ENCODE measurements at places on chromosomes 2 and 18.

DNA sequence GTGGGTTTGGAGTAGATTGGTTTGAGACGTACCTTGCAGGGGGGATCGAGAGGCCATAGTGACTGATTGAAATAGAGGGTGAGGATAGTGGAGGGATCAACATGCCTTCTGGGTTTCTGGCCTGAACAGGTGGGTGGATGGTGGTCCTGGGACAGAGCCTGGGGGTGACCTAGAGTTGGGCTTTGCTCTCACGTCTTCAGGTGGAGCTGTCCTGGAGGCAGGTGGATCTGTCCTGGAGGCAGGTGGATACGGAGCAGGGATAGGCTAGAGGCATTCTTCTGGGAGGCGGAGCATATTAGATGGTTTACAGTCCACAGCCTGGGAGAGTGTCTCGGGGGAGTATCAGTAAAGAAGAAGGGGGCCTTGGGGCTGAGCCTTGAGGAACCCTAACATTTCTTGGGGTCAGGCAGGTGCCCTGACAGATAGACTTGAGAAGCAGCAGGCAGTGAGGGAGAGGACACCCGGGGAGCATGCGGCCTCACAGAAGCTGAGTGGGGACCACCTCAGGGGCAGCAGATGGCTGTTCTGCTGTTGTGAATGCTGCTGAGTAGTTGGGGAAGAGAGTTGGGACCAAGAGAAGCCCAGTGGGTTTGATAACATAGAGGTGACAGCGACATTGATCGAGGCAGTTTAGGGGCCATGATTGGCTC lies 1.6 kb downstream of the CAPN10 start:
- DNase-seq, result no peak

GRCh38 chr2:55150834-55151233 lies 81.3 kb downstream of the CLHC1 start:
- no peak for DNase-seq

DNA sequence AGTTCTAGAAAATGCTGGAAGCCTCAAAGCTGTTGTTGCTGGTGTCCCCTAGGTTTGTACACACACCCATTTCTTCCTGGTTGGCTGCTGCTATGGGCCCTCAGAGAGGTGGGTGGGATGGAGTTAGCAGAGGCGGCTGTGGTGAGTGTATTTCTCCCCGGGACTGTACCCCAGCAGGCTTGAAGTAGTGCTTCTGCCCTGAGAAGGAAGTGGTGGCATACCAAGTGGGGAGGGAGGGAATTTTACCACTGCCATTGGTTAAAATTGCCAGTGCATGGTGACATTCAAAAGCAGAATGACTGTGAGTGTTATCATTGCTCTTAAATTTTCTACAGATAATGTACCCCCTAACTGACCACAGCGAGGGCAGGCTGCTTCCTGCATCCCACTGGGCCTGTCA lies 125.6 kb upstream of the CAPN13 start:
- DNase-seq, result no peak

- no peak for DNase-seq
Observed at GRCh38 chr2:54212456-54212855, 43.6 kb downstream of the TSPYL6 start.

GRCh38 chr2:113760400-113760799 lies 4.0 kb upstream of the SLC35F5 start:
- no peak for DNase-seq

- DNase-seq, result no peak
Observed at GRCh38 chr2:216658757-216659156, 25.5 kb downstream of the IGFBP2 start.

DNA sequence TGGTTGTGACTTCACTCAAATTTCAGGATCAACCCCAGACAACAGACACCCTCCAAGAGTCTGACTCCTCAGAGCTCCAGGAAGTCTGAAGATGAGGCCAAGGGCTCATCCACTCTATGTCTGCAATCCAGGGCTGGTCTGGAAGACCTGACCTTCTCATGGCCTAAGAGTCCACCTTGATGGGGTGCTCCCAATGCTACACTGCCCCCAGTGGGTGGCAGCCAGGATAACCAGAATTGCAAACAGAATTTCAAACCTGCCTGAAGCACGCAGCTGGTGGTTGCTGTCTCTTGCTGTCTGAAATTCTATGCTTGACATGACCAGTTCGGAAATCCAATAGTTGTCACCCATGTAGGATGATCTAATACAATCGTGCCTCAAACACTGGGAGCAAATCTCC lies 96.0 kb downstream of the UXS1 start:
- DNase-seq, result no peak

- no peak for DNase-seq
Observed at GRCh38 chr2:46977280-46977665, 61.7 kb upstream of the MCFD2 start.

DNA sequence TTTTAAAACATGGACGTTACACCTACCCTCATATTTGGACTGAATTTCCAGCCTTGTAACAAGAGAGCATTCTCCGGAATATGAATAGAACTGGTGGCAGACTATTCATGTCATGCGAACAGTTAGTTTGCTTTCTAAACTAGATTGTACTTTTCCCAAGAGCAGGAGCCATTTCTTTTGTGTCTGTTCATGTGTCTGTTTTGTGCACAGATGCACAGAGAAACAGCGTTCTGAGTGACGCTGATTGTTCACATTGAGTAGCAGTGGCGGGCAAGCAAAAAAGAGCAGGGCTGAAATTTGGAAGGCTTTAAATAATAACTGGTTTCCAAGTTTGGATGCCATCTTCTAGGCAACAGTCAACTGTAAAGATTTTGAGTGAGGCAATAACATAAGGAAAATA lies 200.3 kb downstream of the NRXN1 start:
- no peak for DNase-seq

GRCh38 chr2:112924360-112924759 lies 13.4 kb downstream of the IL37 start:
- no peak for DNase-seq

DNA sequence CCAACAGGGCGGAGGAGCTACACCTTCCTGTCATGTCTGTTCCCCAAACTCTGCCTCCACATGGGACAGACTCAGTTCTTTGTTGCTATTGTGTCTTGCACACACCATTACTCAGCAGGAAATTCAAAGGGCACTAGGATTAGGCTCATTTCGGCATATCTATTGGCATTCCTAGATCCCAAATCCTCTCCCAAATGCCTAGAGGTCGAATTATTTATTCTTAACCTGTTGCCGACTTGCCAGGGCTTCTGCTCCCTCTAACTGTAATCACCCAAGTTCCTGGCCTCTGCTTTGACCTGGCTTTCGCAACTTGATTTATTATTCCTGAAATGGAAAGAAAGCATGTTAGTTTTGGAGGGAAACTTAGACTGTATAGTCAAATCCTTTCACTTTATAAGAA lies 67.8 kb upstream of the ST6GAL2 start:
- DNase-seq, result no peak

- DNase-seq, result no peak
Observed at GRCh38 chr2:208031608-208032019, 6.3 kb upstream of the PLEKHM3 start.

DNA sequence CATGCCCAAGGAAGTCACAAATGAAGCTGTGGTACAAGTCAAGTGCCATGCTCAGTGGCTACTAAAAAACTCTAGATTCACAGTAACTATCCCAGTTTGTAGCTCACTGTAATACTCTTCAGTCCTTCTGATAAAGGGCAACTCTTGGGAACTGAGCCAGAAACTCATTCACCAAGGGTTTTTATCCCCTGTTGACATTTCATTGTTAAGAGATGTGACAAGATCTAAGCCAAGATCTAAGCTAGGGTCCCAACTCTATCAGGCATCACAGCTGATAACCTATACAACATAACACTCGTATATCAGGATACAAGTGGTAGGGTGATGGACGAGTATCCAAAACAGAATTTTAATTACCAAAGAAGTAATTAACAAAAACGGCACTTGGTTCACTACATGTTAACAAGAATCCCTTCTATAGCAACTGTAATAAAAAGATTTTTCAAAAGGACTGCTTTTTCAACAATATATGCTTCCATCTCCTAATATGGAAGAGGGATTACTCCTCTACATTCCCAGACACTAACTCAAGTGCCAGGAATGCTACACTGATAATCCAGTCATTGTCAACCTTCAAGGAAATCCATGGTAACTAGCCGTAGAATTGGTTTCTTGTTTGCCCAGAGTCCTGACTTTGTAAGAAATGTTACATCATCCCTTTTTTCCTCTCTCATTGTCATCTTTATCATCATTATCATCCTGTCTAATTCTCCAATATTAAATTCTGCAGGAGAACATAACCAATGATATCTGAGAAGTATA lies 111.7 kb downstream of the CDH2 start:
- no peak for DNase-seq

GRCh38 chr2:80008596-80008995 lies 296.0 kb downstream of the LRRTM1 start:
- no peak for DNase-seq

DNA sequence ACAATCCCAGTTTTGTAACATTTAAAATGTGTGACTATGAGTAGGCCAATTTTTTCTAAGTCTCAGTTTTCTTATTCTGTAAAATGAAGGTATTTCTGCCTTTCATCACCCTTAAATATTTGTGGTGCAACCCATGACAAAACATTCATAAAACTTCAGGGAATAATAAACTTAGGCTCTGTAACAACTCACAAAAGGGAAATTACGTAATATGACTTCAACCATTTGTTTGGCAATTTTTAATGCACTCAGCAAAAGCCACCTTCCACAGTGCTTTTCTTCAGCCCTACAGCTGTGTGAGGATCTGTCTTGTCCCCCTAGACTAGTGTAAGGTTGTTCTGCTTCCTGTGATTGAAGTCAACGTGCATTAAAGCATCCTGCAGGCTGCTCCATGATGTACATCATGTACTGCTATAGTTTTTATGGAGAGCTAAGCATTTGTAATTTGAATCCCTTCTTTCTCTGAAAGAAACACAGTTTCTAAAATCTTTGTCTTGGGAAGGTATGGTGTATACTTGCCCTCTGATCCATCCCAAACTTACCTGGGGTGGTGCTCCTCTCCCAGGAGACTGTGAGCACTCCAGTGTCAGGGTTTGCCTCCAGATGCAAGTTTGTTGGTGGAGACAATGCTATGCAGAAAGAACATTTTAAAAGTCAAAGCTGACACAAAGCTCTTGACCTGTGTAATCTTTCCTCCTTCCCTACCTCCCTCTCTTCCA lies 39.1 kb downstream of the FN1 start:
- no peak for DNase-seq

DNA sequence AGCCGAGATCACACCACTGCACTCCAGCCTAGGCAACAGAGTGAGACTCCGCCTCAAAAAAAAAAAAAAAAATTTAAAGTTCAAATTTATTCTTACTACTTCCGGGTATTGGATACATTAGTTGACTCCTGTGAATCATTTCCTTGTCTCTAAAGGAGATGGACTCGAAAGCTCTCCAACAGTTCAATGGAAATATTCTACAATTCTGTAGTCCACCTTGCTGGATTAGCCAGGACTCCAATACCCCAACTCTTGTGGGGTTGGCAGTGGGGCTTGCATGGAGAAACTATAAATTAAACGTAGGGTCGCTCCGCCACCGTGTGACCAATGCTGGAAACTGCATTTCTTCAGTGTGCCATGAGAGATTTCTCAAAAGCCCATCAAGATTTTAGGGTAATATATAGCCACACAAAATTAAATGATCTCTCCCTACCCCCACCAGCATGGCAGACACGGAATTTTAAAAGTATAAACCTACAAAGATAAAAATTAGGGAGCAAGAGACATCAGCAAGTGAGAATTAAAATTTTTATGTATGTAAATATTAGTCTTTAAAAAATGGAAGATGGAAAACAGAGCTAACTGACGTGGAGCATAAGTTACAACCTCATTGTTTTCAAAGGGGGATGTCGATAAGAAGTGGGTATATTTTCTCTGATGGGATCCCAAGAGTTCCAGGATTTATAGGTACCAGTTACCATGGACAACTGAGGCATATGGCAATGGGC lies 27.8 kb upstream of the GAREM2 start:
- DNase-seq, result peak; percentile 39

GRCh38 chr2:53429901-53430300 lies 337.7 kb upstream of the CHAC2 start:
- DNase-seq, result no peak

DNA sequence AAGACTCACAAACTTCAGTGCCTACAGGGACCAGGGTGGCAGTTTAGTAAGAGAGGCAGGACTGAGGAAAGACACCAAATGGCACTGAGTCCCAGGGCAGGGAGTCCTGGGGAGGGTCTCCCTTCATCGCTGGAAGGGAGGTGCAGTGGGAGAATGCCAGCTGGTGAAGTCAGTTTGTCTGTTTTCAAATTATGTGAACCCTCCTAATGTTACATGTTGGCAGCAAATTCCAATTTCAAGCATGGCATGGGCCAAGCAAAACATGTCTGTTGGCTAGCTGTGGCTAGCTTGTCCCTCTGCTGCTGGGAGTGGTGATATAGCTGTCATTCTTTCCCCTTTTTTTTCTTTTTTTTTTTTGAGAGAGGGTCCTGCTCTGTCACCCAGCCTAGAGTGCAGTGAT lies 55.9 kb upstream of the HAAO start:
- DNase-seq, result no peak

DNA sequence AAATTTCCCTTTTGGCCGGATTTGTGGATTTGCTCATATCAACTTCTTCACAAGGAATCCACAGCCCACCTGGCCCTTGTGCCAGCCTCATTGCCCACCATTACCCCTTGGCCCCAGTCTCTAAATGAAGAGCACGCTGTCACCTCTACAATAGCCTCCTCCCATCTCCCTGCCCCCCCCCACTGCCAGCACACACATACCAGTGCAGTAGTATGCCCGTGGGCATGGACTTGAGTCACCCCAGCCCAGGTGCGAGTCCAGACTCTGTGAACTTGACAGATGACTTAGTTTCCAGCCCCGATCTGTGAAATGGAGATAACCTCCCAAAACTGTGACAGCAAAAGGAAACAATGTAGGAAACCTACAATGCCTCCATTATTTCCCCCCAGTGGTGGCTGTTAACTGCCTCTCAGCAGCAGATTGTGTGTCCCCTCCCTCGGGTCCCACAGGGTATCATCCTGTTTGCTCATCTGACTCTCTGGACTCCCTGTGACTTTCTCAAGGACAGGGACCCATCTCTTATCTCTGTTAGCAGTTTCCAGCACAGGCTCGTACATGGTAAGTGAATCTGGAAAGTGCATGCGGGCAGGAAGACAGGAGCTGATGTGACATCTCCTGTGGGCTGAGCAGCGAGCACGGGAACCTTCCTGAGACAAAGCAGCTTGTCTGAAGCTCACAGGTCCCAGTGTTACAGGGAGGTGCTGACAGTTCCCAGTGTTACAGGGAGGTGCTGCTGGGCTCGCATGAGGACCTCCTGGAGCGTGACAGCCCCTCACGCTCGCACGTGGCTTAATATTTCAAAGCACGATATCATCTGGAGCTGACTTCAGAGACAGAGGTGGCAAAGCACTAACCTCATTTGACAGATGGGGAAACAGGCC lies 4.2 kb upstream of the TMEM185B start:
- DNase-seq, result peak; percentile 17

All from stimulated activated naive CD4-positive, alpha-beta T cell treated with Interleukin-2 at 50 U/mL for 16 hours (primary cell).